ENCODE measurements at places on chromosomes 16 and 17. TPM values are rescaled to one million over a fixed set of nuclear protein-coding genes. Genes with fewer than 3 reads are reported as not detected.

DNA sequence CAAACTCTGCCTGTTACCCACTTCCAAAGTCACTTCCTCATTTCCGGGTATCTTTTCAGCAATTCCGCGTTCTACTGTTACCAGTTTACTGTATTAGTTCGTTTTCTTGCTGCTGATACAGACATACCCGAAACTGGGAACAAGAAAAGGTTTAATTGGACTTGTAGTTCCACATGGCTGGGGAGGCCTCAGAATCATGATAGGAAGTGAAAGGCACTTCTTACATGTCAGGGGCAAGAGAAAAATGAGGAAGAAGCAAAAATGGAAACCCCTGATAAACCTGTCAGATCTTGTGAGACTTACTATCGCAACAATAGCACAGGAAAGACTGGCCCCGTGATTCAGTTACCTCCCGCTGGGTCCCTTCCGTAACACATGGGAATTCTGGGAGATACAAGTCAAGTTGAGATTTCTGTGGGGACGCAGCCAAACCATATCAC, 30.9 kb downstream of the PAFAH1B1 start:
- no peak for DNase-seq

Gene SRCIN1
- total RNA-seq = 1.9 TPM

GRCh38 chr16:51143196-51143977, 7.7 kb downstream of the SALL1 start:
- no peak for DNase-seq

- no peak for DNase-seq
Observed at GRCh38 chr17:43146649-43147048, 21.5 kb upstream of the BRCA1 start.

DNA sequence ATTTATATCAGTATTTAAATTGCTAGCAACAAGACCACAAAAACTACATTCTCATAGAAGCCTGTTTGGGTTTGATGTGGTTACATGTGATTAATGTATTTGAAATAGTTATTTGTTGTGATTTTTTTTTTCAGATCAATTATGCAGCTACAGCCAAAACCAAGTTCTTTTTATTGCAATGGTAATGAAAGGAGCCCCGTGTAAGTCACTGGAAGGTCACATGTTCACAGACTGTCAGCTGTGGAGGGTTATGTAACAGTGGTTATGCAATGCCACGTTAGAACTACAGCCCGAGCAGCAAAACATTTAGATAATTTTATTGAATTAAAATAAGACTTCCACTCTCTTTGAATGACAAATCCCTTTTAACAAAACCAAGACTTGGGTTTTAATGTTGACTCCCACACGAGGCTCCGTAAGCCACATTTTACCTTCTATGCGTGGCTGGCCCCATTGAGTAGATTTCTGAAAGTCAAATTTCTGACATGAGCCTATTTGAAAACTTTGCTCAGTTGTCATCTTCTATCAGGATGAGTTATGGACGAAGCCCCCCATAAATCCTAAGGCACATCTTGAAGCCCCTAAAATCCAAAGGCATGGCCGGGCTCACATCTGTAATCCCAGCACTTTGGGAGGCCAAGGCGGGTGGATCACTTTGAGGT, 41.8 kb upstream of the SEC14L1 start:
- peak; percentile 49 for DNase-seq

Gene PRR29
- total RNA-seq = 0.72 TPM

Gene KCNG4
- total RNA-seq = not detected
